Left forelimb (tissue), 1 donor: ENCODE measurements at places on chromosomes 3 and 15.
A peak's percentile ranks its signal among the peaks of the same experiment; 100 is the strongest.

GRCh38 chr15:70306582-70306981 is 208.9 kb upstream of the TLE3 start:
- no peak for DNase-seq

GRCh38 chr3:182412066-182412465 is 381.2 kb upstream of the ATP11B start:
- no peak for DNase-seq

- DNase-seq: no peak
Observed at GRCh38 chr3:148101061-148101460, 596.6 kb upstream of the AGTR1 start.

DNA sequence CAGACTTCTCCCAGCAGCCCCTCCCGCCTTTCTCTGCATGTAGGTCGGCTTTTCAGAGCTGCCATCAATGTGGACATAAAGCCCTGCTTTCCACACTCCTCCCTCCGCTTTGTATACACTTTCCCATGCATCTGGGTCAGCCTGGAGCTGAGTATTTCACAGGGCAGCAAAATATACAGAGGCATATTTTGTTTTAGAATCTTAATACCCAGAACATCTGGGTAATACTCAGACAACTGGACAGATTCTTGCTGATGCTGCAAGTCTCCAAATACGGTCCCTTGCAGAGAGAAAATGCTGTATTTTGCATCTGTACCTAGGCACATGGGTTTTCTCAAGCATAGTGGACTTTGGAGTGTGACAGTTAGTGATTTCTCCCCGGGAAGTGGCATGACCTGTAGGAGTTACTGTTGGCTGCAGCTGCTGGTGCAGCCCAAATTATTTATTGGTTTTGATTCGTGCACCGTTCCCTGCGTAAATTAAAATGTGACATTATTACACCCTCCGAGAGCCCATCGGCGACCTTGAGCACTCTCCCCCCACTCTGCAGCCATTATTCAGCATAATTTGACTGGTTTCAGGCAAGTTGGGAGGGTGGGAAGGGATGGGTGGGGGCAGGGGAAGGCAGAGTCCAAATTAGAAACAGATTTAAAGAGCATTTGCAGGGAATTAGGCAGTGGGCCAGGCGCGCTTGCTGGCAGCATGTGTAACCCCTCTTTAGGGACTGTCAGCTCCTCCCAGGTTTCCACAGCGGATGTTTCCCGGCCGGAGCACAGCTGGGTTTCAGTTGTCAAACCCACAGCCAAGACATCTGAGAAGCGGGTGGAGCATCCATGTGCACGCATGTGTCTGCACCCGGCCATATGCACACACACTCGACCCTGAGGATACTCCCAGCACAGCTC is 100.8 kb downstream of the CPN2 start:
- peak; percentile 94 for DNase-seq

DNA sequence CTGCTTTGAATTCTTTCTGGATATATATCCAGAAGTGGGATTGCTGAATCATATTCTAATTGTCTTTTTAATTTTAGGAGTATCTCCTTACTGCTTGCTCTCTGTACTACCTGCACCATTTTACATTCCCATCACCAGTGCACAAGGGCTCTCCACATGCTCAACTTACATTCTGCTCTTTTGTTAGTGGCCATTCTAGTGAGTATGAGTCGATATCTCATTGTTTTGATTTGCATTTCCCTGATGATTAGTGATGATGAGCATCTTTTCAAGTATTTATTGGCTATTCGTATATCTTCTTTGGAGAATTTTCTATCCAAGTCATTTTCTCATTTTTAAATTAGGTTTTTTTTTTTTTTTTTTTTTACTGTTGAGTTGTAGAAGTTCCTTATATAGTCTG is 29.5 kb downstream of the PFN2 start:
- no peak for DNase-seq

DNA sequence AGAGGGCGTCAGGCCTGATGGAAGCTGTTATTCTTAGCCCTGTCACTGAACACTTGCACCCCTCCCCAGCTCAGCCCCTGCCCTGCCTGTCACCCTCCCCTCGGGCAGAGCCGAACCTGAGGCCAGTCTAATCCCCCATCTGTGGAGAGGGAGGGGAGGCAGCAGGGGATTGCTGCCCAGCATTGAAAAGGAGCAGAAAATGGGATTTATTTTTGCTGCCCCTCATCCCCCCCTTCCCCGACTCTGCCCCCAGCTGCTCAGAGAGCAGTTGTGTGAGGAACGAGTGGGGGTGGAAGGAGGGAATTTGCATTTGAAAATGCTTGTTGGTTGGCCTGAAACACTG is 71.6 kb downstream of the EPHB3 start:
- no peak for DNase-seq

GRCh38 chr15:42184296-42184695 is 23.8 kb downstream of the VPS39 start:
- DNase-seq: no peak

GRCh38 chr3:114389156-114389555 is 95.3 kb downstream of the TIGIT start:
- no peak for DNase-seq

DNA sequence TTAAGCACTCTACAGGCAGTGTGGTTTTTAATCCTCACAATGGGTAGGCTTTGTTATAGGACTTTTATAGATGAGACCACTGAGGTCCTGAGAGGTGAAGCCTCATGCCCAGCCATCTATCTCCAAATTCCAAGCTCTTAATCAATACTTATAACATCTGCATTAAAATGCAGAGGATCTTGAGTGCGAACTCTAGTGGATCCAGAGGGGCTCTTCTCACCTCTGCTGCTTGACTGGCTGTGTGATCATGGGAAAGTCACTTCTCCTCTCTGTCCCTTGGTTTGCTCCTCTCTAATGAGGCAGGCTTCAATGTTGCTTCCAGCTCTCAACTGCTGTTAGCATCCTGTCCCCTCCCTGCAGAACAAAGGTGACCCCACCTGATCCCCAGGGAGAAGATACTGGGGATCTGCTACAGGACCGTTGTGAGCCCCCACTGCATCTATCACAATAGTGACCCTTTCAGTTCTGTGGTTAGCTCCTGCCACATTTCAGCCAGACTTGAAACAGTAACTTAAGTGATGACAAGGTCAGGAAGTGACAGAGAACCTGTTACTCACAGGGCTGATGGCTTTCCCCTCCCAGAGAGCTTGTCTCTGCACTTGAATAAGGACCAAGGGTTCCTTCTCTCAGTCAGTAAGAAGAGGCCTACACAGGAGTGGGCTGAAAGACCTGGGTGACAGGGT is 1.3 kb downstream of the SLC27A2 start:
- no peak for DNase-seq

- DNase-seq: no peak
Observed at GRCh38 chr15:42094512-42094963, at the start of gene PLA2G4D. Gene PLA2G4D (minus strand): TSS chr15:42094562. CDS start chr15:42094459, 103 bp downstream.

DNA sequence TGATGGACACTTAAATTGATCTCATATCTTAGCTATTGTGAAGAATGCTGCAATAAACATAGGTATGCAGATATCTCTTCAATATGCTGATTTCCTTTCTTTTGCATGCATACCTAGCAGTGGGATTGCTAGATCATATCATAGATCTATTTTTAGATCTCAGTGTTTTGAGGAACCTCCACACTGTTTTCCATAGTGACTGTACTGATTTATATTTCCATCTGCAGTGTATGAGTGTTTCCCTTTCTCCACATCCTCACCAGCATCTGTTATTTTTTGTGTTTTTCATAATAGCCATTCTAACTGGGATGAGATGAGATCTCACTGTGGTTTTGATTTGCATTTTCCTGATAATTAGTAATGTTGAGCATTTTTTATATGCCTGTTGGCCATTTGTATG is 17.1 kb upstream of the RASA2 start:
- no peak for DNase-seq

DNA sequence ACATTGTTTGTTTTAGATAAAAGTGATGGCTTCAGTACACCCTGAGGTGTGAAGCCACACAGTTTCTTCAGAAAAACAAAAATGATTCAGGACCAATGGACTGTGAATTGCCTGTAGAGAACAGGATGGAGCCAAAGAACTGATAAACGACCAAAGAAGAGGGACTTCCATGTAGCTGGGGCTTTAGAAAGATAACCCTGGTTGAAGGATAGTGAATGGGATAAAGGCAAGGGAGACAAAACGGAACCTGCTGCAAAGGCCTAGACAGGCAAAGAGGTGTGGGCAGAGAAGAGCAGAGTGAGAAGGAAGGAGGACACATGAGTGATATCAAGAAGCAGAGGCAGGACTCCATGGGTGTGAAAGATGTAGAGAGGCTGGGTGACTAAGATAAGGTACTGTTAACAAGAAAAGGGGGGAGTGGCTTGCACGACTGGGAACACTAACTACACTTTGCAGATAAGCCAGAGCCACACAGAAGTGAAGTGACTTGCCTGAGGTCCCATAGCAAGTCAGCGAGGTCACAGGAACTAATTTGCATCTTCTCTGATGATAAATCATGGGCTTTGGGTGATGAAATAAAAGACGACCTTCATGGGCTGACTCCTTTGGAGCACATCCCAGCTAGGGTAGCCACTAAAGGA is 44.3 kb downstream of the RAB6B start:
- no peak for DNase-seq

- DNase-seq: peak; percentile 45
Observed at GRCh38 chr3:127689266-127689860, 16.6 kb downstream of the ABTB1 start.

DNA sequence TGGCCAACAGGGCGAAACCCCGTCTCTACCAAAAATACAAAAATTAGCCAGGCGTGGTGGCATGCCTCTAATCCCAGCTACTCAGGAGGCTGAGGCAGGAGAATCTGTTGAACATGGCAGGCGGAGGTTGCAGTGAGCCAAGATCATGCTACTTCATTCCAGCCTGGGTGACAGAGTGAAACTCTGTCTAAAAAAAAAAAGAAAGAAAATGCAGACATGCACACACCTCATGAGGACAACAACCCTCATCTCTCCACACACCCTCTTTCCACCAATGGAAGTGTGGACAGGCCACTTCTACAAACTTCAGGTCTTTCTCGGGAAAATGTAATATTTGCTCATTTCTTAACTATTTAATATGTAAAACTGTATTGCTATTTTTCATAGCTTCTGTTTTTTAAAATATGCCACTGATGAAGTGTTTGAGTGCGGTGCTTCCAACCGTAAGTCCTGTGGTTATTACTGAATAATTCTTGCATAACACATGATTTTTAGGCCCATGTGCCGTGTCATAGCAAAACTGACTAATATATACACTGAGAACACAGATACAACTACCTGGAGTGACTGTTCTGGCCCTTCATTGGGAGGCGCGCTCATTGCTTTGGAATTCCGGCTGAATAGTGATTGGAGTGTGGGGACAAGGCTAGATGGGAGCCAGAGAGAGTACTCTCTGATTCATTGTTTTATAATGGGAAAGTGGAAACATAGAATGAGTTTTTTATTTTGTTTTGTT is 23.1 kb downstream of the LRRC31 start:
- no peak for DNase-seq
